ENCODE measurements at places on chromosomes 2 and 18.

GRCh38 chr2:20526708-20527107 is 79.8 kb downstream of the RHOB start:
- DNase-seq = no peak

- no peak for DNase-seq
These were observed 12.3 kb downstream of the YIPF4 start for GRCh38 chr2:32290000-32290339.

- no peak for DNase-seq
These were observed 141.0 kb downstream of the MAP2 start for GRCh38 chr2:209564816-209565215.

DNA sequence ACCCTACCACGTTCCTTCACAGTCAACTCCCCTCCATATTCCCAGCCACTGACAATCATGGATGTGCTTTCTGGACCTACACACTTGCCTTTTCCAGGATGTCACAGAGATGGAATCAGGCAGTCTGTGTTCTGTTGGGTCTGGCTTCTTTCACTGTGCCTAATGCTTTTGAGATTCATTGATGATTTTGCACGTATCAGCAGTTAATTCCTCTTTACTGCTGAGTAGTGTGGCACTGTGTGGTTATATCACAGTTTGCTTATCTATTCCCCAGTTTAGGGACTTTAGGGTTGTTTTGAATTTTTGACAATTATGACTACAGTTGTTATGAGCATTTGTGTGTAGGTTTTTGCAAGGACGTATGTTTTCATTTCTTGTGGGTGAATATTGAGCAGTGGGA is 191.7 kb downstream of the ACKR3 start:
- no peak for DNase-seq

DNA sequence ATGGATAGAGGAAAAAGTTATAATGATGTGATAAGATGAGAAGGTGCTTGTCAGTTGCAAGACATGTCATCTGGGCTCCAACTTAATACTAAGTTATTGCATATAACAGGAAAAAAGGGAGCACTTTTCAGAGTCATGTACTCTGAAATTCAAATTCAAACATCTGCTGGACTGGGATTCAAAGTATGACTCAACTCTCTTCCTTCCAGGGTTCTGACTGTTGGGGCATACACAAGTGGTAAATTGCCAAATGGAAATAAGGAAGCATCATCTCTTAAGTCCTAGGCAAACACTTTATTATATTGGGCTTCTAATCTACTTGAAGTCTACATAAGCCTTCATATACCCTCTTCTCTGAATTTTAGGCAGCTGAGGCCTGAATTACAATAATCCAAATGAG is 44.9 kb downstream of the ZBTB14 start:
- no peak for DNase-seq

- no peak for DNase-seq
These were observed 117.9 kb downstream of the FEZ2 start for GRCh38 chr2:36480028-36480427.

DNA sequence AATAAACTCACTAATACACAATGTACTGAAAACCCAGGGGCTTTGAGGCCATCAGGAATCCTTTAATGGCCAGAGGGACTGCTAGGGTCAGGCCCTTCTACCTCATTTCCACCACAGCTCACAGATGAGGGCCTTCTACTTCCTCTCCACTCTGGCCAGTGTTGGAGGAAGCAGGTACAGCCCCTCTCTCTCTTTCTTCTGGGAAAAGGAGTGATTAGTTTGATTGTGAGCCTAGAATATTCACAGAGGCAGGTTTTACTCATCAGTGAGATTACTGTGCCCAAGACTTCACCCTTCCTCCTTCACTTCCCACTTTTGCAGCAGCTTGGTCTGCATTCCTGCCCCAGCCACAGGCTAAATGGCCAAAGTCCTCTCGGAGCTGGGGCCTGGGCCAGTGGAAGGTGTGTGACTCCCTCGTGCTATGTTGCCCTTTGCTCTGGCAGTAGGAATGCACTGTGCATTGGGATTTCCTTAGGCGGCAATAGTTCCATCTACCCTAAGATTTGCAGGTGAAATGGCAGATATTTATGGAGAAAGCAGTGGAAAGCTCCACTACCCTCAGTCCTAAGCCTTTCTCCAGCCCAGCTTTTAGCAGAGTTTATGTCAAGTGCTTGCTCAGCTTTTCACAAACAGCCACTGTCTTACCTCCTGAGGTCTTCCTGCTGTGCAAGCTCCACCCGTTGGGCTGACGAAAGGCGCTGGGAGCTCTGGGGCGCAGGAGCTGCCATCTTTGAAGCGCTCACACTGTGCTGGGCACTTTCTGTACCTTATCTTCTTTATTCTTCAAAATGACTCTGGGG is 36.2 kb upstream of the YES1 start:
- no peak for DNase-seq

- DNase-seq = no peak
These were observed 32.7 kb downstream of the NLRC4 start for GRCh38 chr2:32231959-32232358.

DNA sequence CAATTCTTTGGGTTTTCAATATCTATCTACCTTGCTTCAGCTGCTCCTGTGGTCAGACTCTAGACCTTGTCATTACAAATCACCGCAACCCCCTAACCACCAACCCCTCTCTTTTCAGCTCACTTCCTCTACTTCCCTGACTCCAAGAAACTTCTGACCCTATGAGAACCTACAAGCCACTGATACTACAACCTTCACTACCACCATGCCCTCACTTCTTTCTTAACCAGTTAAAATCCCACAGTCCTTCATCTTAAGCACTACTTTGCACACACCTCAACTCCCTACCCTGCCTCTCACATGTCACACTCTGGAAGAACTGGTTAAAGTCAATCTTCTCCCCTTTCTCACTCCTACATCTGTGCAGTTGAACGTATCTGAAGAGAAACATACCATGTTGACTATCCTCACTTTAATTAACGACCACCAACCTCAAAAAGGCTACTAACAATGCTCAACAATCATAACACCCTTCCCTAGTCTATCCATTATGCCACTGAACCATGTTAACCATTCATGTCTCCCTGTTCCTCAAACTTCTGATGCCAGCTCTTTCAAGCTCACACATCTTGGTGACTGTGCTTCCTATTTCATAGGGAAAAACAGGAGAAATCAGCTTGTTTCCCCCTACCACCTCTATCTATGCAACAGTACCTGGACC is 12.6 kb downstream of the EIF2AK3 start:
- no peak for DNase-seq

GRCh38 chr2:65276609-65277008 is 49.0 kb downstream of the ACTR2 start:
- DNase-seq = no peak

DNA sequence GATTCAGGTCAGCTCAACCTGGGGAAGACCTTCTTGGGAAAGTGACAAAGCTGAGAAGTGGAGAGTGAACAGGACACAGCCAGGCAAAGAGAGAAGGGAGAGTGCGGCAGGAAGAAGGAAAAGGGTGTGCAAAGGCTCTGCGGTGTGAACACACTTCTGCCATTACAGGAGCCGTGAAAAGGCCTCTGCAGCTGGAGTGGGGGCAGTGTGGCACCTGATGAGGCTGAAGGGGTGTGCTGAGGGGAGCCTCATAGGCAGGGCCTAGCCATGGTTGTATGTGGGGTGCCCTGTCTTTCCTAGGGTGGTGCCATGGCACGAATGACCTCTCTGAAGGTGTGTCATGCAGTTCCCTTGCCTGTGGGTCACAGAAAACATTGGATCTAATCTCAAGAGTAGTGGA is 347.6 kb downstream of the CYRIA start:
- no peak for DNase-seq

GRCh38 chr2:121689356-121689755 is 40.1 kb upstream of the CLASP1 start:
- no peak for DNase-seq

DNA sequence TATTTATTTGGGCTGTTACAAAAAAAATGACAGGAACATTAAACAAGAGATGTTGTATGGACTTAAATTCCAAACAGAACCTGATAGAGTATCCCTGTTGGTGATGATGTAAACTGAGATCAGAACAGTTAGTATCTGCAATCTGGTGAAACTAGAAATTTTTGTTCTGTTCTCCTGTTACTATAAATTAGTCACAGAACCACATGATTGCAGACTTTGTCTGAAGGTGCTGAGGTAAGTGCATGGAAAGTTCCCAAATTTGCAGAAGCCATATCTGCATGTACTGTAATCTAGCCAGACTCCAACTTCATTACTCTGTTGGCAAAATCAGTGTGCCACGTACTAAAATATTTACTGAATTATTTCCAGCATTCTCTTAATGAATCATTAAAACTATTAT is 516.3 kb upstream of the FSIP2 start:
- no peak for DNase-seq

- no peak for DNase-seq
These were observed 122.1 kb upstream of the HS6ST1 start for GRCh38 chr2:128440666-128441340.

DNA sequence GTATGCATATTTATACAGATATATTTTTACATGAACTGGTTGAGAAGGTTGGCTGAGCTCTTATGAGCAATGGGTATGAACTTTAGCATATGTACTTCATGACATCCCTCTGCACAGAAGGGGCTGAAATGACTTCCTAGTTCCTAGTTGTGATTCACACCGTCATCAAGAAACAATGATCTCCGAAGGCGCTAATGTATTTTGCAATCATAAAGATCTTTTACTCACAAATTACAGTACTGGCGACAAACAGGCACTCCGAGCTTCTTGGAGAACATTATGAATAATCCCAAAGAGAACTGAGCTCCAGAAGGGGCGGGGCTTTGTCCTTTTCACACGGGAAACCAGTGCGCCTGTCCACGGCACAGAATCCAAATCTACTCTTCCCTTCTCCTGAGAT is 18.1 kb downstream of the BCL2 start:
- no peak for DNase-seq

- no peak for DNase-seq
These were observed 37.7 kb downstream of the FOSL2 start for GRCh38 chr2:28430377-28430765.

GRCh38 chr18:67973916-67974315 is 457.4 kb upstream of the DSEL start:
- DNase-seq = no peak

DNA sequence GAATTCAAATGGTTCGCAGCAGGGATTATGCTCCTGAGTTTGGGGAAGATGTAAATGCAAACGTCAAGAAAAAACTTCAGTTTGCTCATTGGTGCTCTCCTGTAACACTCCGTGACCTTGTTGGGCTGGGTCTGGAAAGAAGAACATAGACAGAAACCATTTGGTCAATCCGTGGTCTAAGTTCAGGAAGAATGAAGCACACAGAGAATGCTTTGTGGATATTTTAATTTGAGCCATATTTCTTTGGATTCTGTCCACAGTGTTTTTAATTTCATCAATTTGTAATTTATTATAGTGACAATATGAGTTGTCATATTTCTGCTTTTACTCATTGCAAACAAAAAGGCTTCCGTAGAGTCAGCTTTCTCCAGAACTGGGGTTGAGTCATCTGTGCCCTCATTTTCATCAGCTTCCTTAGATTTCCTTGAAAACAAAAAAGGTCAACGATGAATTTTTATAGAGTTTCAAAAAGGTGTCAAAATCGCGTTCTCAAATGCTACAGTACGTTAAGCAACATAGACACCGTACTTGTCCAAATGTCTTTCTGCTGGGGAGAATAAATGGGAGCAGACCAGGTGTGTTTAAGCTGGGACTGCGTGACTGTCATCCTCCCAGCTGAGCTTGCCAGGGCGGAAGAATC is 606.4 kb downstream of the RNF144A start:
- no peak for DNase-seq

DNA sequence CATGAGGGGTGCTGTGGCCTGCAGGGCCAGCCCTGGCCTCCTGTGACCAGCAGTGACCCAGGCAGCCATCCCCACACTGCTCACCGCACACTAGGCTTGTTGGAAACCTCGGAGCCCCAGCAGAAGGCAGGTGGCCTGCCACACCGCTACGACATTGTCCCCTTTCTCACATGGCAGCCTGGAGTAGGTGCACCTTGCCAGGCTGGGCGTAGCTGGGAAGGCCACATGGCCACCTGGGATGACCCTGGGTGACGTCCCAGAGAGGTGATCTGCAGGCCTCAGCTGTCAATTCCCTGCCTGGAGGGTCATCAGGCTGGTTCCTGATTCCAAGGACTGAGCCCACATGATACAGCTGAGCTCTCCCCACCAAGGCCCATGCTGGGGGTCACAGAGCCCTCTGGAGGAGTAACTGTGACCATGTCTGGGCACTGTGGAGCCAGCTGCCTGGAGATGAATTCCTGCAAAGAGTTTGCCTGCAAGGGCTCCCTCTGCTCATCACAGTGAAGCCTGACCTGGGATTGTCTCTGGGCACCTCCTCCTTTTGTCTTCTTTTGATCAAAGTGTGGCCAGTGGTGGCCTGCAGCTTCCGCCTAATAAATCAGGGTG is 119.6 kb upstream of the OTOS start:
- DNase-seq = no peak

GRCh38 chr2:195445639-195446038 is 211.4 kb upstream of the SLC39A10 start:
- DNase-seq = no peak

DNA sequence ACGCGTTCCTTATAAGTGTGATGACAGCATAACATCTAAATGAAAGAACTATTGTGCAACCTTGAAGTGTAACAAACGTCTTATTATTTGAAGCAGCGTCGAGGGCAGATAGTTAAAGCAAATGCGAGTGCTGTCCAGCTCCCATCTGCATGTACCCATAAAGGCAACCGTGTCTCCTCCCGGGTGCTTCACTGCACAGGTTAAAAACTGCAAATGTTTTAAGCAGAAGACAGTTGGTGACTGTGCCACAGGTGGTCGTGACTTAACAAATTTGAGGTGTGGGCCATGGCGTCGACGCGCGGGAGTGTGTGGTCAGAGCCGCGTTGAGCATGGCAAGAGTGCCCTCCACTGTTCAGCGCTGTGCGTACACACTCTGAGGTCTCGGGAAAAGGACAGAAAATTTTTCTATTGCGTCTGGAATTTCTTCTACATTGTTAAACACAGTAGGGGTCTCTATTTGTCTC is 6.4 kb downstream of the SALL3 start:
- DNase-seq = no peak

DNA sequence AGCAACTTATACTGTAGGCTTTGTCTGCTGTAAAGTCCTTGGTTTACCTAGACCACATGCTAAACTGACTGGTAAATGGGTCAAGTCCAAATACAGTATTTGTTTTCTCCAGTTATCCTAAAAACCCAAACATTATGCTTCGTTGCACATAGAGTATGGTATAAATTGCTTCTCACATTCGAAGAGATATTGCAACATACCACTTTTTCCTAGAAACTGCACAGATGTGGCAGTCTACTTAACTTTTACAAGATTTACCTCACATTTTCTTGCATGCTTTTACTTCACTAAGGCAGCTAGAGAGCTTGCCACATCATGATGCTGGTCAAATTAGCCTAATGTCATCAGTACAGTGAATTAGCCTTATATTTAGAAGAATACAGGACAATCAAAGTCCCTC is 66.0 kb upstream of the SCN7A start:
- no peak for DNase-seq

- DNase-seq = no peak
These were observed 62.6 kb downstream of the ARHGEF4 start for GRCh38 chr2:130899306-130899705.

Measured in stimulated activated CD4-positive, alpha-beta T cell treated with anti-CD3 and anti-CD28 coated beads, Interleukin-1b, Interleukin-23, amount 100 ng/mL, for 1 hour (primary cell).